NCI-H2081 treated with DMSO at 0.1 percent for 48 hours (cell line): ENCODE measurements at places on chromosomes 6 and 20.

DNA sequence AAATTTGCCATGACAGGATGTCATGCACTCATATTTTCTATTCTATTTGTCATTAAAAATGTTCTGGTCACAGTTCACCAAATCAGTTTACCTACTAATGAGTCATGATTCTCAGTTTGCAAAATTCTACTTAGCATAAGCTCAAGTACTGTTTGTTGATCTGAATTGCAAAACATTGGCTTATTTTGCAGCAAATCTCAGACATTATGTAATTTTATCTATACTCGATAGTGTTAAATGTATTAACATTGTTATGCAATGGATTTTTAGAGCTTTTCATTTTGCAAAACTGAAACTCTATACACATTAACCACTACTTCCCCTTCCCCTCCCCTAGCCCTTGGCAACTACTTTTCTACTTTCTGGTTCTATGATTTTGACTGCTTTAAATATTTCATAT, 213.8 kb upstream of the ZFP64 start:
- no peak for DNase-seq

DNA sequence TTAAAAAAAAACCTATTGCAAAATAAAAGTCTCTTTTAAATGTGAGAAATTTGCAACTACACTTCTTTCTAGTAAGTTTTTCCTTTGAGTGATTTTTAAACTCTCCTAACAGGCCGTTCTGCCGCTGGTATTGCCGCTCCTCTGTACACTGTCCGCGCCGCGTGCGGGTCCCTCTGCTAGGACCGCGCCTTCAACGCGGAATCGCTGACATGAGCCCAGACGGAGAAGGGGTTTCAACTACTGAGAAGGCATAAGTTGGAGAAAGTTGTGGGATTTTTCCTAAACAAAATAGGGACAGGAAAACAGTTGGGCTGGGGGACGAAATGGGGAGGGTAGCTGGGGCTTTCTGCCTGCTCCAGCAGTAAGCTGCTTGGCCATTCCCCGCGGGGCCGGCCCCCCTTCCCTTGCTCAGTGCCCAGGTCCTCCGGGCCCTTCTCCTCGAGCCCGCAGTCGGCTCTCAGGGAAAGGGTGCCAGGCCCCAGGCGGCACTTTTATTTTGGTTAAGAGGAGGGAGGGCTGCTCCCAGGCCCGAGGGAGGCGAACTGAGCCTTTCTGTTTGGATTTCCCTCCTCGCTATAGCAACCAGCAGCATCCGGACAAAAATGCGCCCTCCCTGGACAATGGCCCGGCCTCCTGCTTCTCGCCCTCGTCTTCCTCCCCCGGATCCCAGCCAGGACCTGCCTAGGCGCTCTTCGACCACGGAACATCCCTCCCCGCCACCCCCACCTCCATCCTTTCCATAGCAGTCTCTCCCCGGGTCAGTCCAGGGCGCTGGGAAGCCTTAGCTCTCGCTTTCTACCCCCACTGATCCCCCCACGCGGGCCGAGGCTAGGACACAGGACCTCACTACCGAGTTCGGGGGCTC, 6.8 kb upstream of the POU3F2 start:
- no peak for DNase-seq

DNA sequence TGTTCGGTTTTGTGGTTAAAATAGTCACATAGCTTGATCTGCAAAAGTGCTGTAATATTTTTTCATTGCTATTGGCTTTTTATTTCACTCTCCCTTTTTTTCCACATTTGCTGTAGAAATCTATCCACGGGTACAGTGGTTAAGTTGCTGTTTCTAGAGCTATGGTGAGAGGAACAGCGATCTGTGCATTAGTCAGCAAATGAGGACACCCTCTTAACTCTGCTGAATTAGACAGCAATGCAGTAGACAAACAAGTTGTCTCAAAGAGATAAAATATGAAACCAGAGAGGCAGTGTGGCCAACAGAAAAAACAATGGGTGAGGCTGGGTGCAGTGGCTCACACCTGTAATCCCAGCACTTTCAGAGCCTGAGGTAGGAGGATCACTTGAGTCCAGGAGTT, 17.6 kb upstream of the SYNJ2 start:
- no peak for DNase-seq

GRCh38 chr6:140670021-140670420, 1295.6 kb upstream of the CITED2 start:
- no peak for DNase-seq

GRCh38 chr20:58853976-58854637, 1.6 kb downstream of the GNAS start:
- no peak for DNase-seq

DNA sequence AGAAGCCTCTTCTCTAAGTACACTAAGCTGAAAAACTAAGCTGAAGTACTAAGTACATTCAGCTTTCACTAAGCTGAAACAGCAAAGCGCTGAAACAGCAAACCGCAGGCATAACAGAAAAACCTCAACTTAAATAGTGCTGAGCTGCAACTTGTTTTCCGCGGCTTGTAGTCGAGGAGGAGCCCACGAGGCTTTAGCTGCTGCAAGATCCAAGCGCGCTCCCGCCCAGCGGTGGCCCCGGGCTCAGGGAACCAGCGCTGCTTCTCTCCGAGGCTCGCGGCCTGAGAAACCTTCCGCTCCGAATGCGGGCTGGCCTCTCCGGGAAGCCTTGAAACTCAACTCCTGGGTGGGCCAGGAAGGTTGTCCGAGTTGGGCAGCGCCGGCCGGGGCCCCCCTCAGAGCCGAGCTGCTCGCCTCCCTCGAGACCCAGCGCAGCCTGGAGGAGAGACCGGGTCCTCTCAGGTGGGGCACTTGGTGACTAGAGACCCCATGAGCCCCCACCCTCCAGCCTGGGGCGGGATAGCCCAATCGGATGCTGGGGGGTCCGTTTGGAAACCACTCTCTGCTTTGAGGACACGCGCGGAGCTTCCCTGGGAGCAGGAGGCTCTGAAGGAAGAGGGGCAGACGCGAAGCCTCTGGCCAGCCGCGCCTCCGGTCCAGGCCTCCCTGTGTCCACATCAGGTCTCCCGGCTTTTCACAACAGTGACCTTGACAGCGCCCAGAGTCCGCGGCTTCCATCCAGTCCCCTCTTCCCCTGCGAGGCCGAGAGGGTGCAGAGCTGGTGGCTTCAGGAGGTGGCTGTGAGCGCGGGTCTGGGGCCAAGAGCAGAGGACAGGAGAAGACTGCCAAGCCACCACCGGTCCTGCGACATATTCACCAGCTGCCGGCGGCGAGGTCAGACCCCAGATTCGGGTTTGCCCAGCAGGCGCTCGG, 38.1 kb upstream of the HLA-E start:
- DNase-seq = no peak

- no peak for DNase-seq
These were observed 49.1 kb downstream of the DACT2 start for GRCh38 chr6:168270274-168271172.

DNA sequence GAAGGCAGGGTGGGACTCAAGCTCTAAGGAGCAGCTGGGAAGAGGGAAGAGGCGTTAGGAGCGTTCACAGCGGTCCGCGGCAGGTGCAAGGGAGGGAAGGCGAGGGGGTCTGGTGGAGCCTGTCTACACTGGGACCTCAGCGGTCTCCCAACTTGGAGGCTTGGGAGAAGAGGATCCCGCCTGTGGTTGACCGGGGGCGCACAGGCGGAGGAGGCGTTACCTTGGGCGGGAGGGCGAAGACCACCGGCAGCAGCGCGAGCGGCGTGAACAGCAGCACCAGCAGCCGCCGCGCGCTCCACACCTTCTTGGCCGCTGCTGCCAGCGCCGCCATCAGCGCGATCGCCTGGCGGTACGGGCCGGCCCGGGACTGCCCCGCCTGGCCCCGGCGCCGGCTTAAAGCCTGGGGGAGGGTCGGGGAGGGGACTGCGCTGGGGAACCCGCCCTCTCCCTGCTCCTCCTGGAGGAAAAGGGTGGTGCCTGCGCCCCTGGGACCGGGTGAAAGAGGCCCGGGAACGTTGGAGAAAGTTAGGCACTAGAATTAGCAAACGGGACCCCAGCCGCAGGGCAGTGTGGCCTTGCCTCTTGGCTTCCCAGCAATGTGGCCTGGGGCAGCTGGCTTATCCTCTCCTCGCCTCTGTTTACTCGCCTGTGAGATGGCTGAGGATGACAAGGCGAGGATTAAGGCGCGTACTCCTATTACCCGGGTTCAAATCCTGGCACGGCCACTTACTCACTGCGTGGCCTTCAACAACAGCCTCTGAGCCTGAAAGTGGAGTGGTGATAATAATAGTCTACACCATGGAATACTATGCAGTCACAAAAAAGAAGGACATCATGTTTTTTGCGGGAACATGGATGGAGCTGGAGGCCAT, at the start of gene SLC13A3:
SLC13A3 (minus strand) TSS at position 369 of the 872 bp plus-strand sequence; CDS start at position 331, 38 bp downstream.
- no peak for DNase-seq

DNA sequence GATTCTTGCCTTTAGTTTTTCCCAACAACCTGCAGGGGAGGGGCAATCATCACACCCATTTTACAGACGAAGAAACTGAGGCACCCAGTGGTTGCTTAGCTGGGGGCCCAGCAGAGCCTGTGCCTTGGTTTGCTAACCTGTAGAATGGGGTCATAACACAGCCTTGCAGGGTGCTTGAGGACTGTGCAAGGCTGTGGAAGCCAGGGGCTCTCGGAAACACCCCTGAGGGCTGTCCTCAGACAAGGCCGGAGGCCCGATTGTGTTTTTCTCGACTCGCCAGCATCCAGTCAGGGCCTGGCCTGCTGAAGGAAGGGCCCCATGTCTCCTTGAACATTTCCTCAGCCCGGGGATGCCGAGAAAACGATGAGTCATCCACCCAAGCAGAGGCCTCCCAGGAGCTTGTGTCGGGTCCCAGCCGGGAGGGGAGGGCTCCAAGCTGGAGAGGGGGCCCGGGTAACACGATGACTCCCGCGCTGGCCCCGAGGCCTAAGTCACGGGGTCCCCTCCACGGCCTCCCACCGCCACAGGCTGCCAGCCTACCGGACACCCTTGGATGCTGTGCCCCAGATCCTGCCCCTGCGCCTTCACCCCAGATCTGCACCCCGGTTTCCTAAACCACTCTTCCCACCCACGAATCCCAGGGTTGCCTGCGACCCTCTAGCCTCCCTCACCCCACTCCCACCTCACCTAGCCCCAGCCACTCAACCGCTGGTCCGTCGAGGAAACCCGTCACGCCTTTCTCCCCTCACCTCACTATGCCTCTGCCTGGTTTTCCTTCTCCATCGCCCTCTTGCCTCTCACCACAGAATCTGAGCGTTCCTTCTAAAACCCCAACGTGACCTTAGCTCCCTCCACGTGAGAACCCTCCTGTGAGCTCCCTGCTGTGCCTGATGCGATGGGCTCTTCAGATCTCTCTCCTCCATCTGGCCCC, 10.6 kb downstream of the NOL4L start:
- DNase-seq = no peak

DNA sequence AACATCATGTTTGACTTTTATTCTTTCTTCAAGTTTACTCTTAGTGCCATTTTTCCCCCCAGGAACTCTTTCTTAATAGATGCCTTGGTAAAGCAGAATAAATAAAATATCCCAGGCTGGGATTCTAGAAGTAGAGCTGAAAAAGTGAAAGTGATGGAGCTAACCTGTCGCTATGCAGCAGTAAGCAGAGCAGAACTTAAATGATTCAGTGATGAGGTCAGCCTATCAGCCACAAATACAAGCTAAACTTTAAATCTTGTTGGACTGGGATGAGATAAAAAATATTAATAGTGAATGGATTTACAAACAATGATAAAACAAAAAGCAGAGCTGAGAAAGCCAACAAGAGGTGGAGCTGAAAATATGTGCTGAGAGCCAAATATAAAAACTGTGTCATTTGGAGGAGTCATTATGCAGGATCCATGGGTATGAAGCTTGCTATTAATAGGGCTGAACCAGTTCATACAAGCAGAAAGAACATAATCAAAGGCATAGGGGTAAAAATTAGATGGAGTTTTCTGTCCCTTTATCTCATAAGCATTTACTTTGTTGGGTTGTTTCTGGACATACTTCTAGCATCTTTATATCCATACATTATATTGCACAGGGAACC, 877.8 kb downstream of the EPHA7 start:
- DNase-seq = no peak

DNA sequence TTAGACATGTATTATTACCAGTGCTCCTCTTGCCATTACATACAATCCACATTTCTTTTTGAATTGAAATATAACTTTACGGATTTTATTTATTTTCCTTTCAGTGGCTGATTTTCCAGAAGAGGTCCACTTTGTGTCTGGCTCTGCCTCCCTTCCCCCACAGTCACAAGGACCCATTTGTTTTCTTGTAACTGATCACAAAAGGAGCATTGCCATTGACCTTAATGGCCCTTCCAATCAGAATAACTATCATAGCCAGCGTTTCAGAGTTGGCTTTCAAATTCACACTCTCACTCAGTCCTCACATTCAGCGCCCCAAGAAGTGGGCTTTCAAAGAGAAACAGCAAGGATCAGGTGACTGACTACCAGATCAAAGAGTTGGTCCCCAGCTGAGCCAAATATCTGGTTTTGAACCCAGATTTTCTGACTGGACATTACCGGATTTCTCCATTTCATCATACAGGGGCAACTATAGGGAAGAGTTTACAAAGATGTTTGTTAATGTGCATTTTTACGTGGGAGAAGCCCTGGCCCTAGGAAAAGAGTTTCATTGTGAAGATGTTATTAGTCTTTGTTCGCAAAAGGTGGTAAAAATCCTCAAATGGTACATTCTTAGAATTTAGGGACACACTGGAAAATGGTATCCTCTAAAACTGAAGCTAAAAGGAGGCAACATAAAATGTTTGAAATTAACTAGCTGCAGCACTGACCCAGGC, 2.0 kb upstream of the SLC22A23 start:
- no peak for DNase-seq

GRCh38 chr20:58714340-58714922, 21.8 kb downstream of the NPEPL1 start:
- no peak for DNase-seq

DNA sequence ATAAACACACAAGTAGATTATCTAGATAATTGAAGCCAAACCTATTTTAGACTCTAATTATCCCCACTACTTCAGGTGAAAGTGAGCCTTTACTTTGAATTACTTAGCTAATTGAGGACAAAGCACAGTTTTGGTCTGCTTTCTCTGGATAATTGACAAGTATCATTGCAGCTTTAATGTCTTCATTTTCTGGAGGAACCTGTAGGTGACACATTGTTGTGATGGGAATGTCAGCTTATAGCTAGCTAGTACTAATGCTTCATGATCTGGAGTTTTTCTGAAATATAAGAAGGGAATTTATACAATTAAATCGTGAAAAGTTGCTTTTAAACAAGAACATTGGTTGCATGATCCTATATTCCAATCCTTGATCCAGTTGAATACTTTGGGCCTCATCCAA, 319.3 kb upstream of the CITED2 start:
- DNase-seq = no peak

DNA sequence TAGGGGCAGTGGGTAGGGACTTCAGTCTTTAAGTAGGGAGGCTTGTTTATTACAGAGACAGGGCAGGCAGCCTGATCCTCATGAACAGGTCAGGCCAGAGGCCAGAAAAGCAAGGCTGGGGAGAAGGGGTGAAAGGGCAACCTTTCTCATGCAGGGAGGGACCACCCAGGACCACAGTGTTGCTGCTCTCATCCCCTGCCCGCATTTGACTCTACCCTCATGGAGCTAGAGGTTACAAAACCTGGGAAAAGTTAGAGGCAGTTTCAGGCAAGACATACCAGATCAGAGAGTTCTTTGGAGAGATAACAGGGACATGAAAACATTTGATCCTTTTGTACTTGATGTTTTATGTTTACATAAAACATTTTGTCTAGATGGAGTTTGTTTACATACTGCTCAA, 38.1 kb downstream of the MDGA1 start:
- DNase-seq = no peak
